ENCODE measurements at places on chromosomes 2 and 18. TPM values are rescaled to one million over a fixed set of nuclear protein-coding genes. Genes with fewer than 3 reads are reported as not detected.

DNA sequence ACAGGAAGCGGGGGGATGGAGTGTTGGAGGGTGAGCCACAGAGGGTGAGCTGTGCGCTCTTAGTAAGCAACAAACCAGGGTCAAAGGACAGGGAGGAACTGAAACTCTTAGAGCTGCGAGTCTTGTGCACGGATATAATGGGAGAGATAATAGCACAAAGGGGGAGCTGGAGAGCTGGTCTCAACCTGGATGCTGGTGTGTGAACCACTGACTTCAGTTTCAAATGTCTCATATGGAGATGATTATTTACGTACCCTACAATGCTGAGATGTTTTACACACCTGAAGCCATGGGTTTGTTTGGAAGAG, 35.9 kb downstream of the PTGR3 start:
- no peak overlapping the region for H3K4me3 ChIP-seq
- H3K4me1 ChIP-seq = peaks cover 11% of the 10 kb centered on the region
- no peak overlapping the region for H3K27ac ChIP-seq
- H3K27me3 ChIP-seq = no peaks in the 10 kb centered on the region

DNA sequence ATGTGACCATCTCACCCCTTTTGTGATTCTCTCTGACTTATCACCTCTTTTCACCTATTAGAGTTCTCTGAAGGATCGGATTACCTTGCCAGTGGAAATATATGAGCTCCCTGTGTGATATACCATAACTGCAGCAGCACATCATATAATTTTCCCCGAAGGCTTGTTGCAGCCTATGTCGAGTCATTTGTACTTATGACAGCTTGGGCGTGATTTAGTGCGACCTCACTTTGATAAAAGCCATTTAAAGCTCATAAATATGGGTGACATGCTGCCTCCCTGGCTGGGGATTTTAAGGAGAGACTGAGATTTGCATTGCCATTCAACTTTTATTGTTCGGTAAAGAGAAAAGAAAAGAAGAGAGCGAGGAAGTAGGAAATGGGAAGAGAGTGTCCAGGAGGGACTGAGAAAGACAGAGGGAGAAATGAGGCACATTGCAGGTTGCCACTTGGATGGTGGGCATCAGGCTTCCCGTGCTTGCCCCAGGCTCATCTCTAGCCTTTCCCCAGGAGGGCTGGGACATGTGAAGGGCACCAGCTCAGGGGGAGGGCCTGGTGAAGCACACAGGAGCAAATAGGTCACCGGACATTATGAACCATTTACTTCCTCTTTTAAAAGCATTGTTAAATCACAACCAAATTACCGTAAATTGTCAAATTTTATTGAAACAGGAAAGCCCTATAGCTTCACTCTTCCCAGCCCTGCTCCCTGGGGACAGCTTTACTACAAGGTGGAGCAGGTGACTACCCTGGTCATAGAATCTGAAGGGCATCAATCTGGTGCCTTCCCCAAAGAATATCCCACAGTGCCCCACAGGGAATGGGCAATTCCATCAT, 161.3 kb downstream of the SETBP1 start:
- peaks cover 16% of the 10 kb centered on the region for H3K4me1 ChIP-seq
- no peak overlapping the region for H3K4me3 ChIP-seq
- peaks cover 16% of the 10 kb centered on the region for H3K27me3 ChIP-seq
- no peak overlapping the region for H3K27ac ChIP-seq
- no peaks in the 10 kb centered on the region for H3K36me3 ChIP-seq
- no peak for DNase-seq

DNA sequence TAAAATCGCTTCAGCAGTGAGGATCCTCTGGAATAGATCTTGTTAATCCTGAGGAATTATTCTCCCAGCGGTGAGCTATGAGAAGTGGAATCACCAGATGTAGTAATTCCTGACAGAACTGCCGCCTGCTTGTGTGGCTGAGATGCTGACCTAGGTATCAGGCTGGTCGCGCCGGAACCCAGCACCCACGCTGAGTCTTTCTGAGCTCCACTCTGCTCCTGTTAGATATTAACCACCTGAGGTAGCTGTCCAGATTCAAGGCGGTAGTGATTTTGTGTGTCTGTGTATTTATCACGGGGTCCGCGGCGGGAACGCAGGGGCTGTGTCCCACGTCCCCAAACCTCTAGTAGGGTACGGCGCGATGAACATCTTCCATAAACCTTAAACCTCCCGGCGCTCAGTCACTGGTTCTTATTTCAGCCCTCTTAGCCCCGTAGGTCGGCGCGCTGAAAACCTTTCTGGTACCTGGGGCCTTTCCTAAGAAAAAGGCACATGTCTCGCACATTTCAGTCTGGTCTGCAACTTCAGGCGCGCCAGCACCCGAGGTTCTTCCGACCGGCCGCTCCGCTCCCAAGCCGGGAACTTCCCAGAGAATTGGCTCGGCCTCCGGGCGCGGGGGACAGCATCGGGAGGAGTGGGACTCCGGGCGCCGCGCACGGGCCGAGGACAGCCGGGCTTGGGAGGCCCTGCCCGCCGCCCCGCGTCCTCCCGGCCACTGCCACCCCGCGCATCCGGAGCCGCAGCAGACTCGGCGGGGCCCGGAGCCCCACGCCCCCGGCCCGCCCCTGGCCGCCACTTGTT, 542 bp upstream of the CNNM3 start:
- H3K4me3 ChIP-seq = peak overlapping the region; percentile 82
- DNase-seq = peak; percentile 24
- no peaks in the 10 kb centered on the region for H3K27me3 ChIP-seq
- H3K27ac ChIP-seq = peak overlapping the region; percentile 56

- no peak for DNase-seq
- H3K4me3 ChIP-seq = no peak overlapping the region
- no peaks in the 10 kb centered on the region for H3K27me3 ChIP-seq
- peaks cover 7% of the 10 kb centered on the region for H3K36me3 ChIP-seq
- peaks cover 16% of the 10 kb centered on the region for H3K4me1 ChIP-seq
These were observed 19.1 kb downstream of the IL1R2 start for GRCh38 chr2:102010902-102011301.

DNA sequence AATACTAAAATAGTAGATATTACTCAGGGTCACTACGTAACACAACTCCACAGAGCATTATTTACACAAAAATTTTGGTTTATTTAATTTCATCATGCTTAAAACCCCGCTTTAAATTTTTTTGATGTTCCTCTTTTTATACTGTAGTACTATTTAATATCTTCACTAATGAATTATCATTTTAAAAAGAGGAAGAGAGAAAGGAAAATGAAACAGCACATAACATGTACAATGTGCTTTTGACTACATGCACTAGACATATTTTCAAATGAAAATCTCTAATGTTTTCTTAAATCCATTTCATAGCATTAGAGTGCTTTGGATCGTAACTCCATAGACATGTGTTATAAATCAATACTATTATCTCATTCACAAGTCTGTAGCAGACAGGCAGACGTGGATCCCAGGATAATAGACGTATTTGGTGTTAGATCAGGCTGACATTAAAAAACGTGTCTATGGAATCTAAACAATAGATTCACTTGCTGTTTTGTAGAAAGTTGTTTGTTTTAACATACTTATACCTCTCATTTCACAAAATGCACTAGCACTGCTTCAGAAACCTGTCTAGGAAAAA, 897.0 kb downstream of the CPS1 start:
- H3K27ac ChIP-seq = no peak overlapping the region
- H3K4me3 ChIP-seq = no peak overlapping the region
- no peak for DNase-seq
- peaks cover 3% of the 10 kb centered on the region for H3K27me3 ChIP-seq

DNA sequence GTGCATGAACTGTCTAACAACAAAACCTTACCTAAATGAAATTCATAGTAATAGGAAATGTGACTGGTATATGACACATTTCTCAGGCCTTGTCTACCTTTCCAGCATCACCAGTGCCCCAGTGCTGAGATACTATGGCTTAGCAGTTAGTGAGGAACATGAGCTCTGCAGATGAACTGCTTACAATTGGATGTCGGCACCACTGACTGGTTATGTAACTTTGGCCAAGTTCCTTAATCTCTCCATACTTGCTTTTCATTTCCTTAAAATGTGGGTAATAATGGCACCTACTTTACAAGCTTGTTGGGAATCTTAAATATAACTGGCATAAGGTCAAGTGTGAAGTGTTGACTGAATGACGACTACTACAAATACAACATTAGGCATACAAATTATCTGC, 136.3 kb downstream of the OLA1 start:
- no peaks in the 10 kb centered on the region for H3K27me3 ChIP-seq
- no peak for DNase-seq
- no peaks in the 10 kb centered on the region for H3K4me1 ChIP-seq
- peaks cover 10% of the 10 kb centered on the region for H3K36me3 ChIP-seq
- no peak overlapping the region for H3K4me3 ChIP-seq

DNA sequence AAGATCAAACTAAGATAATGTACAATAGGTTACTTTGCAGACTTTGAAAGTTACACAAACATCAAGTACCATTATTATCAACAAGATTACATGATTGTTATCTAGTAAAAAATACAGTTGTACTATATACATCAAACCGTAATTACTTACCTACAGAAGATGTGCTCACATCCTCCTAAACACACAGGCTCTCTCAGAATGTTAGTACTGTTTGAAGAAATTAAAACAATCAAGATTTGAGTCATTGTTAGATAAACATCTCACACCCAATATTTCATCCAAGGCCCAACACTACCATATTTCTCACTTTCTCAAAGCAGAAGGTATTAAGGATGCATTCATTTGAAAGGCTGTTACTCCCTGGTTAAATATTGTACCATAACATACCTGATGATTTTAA, 12.6 kb downstream of the BARD1 start:
- H3K27me3 ChIP-seq = no peaks in the 10 kb centered on the region
- peaks cover 41% of the 10 kb centered on the region for H3K36me3 ChIP-seq
- no peak overlapping the region for H3K4me3 ChIP-seq
- no peak overlapping the region for H3K27ac ChIP-seq
- H3K4me1 ChIP-seq = peaks cover 5% of the 10 kb centered on the region

GRCh38 chr2:164438490-164439205, 182.6 kb downstream of the GRB14 start:
- no peak for DNase-seq
- H3K4me3 ChIP-seq = no peak overlapping the region
- no peaks in the 10 kb centered on the region for H3K27me3 ChIP-seq
- no peaks in the 10 kb centered on the region for H3K4me1 ChIP-seq
- H3K27ac ChIP-seq = no peak overlapping the region

GRCh38 chr2:237558961-237559641, 7.3 kb upstream of the PRLH start:
- H3K27me3 ChIP-seq = peaks cover 6% of the 10 kb centered on the region
- H3K27ac ChIP-seq = no peak overlapping the region
- no peak overlapping the region for H3K4me3 ChIP-seq
- peaks cover 10% of the 10 kb centered on the region for H3K4me1 ChIP-seq

- no peaks in the 10 kb centered on the region for H3K4me1 ChIP-seq
- no peak overlapping the region for H3K27ac ChIP-seq
- H3K4me3 ChIP-seq = no peak overlapping the region
- no peak for DNase-seq
These were observed 67.5 kb upstream of the MBOAT2 start for GRCh38 chr2:9071032-9071431.

DNA sequence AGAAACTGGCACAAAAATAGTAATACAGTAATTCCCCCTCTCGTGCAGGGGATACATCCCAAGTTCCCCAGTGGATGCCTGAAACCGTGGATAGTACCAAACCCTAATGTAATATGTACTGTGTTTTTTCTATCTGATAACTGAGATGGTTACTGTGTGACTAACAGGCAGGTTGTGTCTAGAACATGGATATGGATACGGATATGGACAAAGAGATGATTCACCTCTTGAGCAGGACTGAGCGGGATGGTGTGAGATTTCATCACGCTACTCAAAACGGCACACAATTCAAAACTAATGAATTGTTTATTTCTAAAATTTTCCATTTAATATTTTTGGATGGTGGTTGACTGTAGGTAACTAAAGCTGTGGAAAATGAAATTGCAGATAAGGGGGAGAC, 3.4 kb downstream of the MBD1 start:
- H3K4me3 ChIP-seq = no peak overlapping the region
- no peaks in the 10 kb centered on the region for H3K27me3 ChIP-seq
- H3K4me1 ChIP-seq = peaks cover 18% of the 10 kb centered on the region
- no peak overlapping the region for H3K27ac ChIP-seq
- DNase-seq = no peak
- peaks cover 52% of the 10 kb centered on the region for H3K36me3 ChIP-seq

DNA sequence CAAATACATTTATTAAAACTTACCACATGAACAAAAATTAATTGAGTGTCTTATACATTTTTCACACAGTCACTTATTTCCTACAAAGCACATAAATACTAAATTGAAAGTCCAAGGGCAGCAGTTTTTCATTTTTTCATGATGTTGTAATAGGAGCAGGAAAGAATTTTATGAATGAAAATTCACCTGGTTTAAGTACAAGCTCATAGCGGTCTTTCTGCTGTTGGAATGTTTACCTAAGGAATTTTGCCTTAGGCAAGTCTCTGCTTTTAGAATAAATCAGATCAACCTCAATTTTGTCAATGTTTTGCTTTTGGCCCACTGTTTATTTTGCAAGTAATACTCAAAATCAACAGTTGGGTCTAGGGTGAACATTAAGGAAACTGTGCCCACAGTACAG, 40.0 kb downstream of the ETAA1 start:
- H3K4me3 ChIP-seq = no peak overlapping the region
- peaks cover 2% of the 10 kb centered on the region for H3K36me3 ChIP-seq
- H3K27me3 ChIP-seq = peaks cover 33% of the 10 kb centered on the region
- no peak for DNase-seq
- H3K27ac ChIP-seq = no peak overlapping the region

GRCh38 chr2:190547886-190548285, 13.4 kb upstream of the NEMP2 start:
- peaks cover 7% of the 10 kb centered on the region for H3K4me1 ChIP-seq
- H3K36me3 ChIP-seq = peaks cover 12% of the 10 kb centered on the region
- no peak for DNase-seq
- no peak overlapping the region for H3K4me3 ChIP-seq
- H3K27ac ChIP-seq = no peak overlapping the region

DNA sequence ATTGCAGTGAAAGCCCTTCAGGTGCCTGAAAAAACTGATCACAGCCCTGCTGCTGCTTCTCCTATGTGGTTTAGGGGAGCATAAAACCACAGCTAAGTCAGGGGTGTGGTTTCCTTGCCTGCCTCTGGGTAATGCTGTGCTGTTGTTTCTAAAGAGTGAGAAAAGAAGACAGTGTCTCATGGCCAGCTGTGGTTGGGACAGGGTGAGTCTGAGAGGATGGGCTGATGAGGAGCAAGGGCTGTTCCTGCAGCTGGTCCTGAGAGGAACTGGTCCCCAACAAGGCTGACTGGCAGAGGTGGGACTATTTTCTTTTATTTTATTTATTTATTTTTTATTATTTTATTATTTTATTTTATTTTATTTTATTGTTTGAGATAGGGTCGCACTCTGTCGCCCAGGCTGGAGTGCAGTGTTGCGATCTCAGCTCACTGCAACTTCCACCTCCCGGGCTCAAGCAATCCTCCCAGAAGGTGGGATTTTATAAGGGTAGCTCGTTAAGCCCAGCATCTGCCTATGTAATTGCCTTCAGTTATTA, 236.7 kb downstream of the FHOD3 start:
- H3K4me1 ChIP-seq = no peaks in the 10 kb centered on the region
- DNase-seq = no peak
- no peak overlapping the region for H3K4me3 ChIP-seq
- no peaks in the 10 kb centered on the region for H3K36me3 ChIP-seq
- peaks cover 9% of the 10 kb centered on the region for H3K27me3 ChIP-seq

RFTN2 gene
- total RNA-seq = not detected

CNDP2 gene
- 207 TPM for total RNA-seq

NBEAL1 gene
- 8.9 TPM for total RNA-seq

BOK gene
- total RNA-seq = 0.08 TPM

RBMS1 gene
- 39.3 TPM for total RNA-seq

COL4A4 gene
- not detected for total RNA-seq

KCNK3 gene
- total RNA-seq = not detected

Measured in activated naive CD8-positive, alpha-beta T cell treated with anti-CD3 and anti-CD28 coated beads for 36 hours (primary cell).